AG04450 (cell line): ENCODE measurements at places on chromosomes 1 and 21.

GRCh38 chr1:89615676-89616598, 17.0 kb upstream of the LRRC8C start:
- DNase-seq: no peak

DNA sequence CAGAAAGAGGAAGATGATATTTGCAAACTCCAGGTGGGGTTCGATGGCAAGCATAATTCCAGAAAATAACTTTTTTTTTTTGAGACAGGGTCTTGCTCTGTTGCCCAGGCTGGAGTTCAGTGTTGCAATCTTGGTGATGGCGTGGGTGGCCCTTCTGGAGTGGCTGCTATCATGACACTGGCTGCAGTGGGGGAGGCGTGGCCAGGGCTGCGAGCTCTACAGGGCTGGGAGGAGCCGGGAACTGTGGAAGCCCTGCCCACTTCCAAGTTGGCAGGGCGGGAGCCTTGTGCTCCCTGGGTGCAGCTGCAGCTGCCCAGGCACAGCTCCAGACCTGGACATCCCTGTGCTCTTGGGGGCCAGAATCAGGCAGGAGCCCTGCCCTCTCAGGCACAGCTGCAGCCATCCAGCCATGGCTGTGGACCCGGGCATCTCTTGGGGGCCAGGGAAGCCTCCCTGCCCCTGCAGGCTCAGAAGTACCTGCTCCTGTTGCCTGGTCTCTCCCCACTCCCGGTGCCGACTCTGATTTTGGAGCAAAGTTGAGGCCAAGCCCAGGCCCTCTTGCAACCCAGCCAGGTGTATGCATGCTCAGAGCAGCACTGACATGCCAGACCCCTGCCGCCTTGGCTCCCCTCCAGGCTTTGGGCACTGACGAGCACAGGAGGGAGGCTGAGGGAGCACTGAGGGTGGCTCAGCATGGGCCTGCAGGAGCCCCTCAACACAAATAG, 7.2 kb upstream of the BCL10 start:
- no peak for DNase-seq

DNA sequence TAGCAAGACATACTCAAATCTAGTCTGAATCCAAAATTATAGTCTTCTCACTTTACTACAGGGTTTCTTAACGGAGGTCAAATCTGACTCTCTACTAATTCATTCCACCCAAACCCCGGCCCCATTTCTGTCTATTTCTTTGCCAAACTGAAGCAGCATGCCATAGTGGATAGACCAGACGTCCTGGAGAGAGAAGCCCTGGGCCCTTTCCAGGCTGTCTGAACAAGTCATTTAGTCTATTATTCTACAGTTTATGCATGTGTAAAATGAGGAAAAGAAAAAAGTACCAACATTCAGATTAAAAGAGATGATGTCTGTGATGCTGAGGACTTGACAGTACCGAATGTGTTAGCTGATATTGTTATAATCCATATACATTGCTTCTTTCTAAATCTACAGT, 95.0 kb downstream of the GDAP2 start:
- no peak for DNase-seq

- no peak for DNase-seq
These were observed 290.5 kb downstream of the DSCAM start for GRCh38 chr21:40556442-40556968.

DNA sequence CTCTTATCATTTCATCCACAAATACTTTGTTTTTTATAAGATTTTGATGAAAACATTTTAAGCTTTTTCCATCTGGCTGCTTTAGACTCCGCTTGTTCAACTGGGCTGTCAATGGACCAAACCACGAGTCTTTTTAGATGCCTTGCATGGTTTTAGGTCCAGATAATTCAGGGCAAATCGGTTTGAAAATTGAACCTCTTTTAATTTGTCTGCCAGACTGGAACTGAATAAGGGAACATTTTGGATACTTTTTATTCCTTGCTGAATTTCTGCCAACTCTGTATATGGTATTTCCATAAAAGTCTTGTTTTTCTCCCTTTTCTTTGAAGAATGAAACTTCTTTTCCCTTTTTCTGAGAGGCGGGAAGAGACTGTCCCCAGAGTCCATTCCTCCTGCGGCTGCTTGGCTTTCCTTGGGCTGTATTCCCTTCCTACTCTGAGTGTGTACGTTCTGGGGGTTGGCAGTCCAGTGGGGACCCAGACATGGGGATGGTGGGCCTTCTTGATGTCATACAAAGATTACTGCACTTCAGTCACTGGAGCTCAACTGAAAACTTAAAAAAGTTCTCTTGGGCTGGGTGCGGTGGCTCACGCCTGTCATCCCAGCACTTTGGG, 46.5 kb upstream of the CNN3 start:
- no peak for DNase-seq

GRCh38 chr1:180281490-180281889, 51.4 kb downstream of the LHX4 start:
- no peak for DNase-seq

DNA sequence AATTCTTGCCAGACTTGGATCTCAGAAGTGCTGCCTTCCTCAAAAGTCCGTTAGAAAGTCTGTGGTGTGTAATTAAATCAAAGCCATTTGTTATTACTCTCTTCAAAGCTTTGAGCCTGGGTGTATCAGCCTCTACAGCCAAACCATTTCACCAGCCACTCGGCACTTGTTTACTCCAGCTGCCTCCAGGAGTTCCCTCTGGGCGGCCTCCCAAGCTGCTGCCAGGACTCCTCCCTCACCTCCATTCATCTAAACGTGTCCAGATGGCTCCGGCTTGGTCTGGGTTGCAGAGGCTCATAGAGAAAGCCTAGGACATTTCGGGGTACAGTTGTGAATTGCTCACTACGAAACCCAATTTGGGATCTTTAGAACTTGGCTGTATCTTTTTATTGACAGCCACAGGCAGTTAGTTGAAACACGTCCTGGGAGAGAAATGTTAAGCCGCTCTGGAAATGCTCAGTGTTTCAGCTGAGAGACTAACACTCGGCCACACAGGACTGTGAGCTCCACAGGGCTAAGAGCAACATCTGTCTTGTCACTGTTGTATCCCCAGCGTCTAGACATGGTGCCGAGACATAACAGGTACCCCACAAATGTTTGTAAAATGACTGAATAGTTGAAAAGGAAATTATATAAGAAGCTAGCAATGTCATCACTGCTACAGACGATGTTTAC, 116.9 kb upstream of the NGF start:
- DNase-seq: peak; percentile 75

DNA sequence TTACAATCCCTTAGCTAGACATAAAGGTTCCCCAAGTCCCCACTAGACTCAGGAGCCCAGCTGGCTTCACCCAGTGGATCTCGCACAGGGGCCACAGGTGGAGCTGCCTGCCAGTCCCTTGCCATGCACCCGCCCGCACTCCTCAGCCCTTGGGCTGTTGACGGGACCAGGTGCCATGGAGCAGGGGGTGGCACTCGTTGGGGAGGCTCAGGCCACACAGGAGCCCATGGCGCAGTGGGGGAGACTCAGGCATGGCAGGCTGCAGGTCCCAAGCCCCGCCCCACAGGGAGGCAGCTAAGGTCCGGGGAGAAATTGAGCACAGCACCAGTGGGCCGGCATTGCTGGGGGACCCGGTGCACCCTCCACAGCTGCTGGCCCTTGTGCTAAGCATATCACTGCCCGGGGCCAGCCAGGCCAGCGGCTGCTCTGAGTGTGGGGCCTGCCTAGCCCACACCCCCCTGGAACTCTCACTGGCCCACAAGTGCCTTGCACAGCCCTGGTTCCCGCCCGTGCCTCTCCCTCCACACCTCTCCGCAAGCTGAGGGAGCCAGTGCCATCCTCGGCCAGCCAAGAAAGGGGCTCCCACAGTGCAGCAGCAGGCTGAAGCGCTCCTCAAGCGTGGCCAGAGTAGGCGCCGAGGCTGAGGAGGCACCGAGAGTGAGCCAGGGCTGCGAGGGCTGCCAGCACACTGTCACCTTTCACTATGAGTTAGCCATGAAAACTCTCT, 117.8 kb downstream of the LIPI start:
- DNase-seq: no peak

DNA sequence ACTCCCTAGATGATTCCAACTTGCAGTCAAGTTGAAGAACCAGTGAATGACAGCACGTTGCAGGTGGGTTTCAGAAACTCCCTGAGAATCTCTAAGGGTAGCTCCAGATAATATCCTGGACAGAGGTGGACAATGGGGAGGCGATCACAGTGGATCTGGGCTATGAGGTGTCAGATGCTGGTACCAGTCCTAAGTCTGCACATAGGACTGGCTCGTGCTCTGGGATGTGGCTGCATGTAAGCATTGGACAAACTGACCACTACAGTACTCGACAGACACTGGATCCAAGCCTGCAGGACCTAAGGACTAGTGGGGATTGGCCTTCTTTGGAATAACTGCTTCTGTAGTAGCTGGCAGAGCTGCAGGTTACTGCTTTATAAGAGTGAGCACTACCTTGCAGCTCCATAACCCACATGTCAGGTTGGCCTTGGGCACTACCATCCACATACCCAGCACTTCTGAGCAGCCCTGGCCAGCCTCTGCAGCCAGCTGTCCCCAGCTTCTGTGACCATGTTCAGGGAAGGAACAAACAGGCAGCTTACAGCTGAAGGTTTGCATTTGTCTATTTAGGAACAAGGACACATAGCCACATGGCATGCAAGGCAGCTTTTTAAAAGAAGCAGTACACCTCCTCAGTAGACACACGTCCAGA, 33.2 kb upstream of the DNAH14 start:
- DNase-seq: no peak

- DNase-seq: no peak
These were observed 498 bp upstream of the CLCA2 start for GRCh38 chr1:86423473-86423872.

- DNase-seq: no peak
These were observed 29.0 kb downstream of the NFIA start for GRCh38 chr1:61111084-61112004.

- peak; percentile 7 for DNase-seq
These were observed 122.7 kb downstream of the LMO4 start for GRCh38 chr1:87451229-87451920.

- no peak for DNase-seq
These were observed 162.9 kb upstream of the PTBP2 start for GRCh38 chr1:96558635-96559034.

DNA sequence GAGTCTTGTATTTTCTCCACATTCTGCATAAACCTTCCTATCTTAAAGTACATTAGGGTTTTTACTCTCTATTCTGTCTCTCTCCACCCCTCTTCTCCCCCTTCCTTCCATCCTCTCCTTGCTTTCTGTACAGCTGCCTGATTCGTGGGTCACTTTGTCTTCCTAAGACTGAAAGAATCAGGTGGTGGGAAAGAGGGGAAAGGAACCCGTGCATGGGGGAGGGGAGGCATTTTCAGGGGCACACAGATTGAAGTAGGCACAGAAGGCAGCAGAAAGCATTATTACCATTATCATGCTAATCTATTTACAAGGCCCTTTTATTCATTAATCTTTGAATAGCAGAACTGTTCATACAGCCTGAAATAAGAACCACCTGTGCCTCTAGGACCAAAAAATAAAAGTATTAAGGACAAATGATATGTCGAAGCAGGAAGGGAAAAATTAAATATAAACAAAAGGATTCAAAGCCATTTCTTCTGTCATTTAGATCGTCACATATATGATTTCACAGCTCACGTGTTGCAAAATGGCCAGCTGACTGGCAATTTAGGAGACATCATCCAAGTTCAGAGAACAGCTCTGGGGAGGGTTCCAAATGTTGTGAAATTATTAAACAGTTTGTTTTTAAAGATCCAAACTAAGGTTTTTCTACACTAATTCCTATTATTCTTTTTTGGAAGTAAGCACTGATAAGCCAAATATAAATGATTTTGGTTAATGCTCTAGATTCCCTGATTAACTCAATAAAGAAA, 154.6 kb downstream of the PBX1 start:
- DNase-seq: no peak

DNA sequence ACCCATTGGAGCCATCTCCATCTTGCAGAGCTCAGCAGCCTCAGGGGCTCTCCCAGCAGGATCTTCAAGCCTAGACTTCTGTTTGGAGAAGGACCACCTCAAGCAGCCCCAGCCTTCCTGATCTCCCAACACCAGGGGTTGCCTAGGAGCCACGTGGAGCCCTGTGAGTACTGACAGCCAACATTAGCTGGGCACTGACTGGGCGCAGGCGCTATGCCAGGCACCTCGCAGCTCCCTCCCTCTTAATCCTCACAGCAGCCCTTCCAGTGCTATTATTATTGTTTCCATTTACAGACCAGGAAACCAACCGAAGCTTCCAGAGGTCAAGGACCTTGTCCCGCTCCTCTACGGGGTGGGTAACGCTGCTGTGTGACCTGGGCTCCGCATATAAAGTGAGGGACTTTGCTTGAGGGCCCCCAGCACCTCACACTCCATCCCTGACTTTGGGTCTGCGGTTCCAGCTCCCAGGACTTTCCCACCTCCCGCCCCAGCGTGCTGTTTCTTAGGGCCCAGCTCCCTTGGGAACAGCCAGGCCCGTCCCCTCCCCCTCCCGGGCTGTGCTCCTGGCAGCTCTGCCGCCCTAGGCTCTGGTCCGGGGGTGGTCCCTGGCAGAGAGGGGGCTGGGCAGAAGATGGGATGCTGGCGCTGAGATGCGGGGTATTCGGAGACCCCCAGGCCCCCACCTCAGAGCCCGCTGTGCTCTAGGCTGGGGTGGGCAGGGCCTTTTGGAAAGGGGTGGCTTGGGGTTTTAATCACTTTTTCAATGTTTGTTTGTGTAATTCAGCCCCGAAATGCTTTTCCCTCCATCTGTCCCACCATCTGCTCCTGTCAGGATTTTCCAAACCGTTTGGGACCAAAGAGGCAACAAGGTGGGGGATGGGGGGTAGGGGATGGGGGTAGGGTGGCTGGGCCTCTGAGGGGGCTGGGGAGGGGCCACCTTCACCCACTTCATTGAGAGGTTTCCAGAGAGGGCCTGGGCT, 4.1 kb upstream of the HPCA start:
- DNase-seq: no peak

GRCh38 chr1:14713077-14713476, 114.6 kb downstream of the KAZN start:
- no peak for DNase-seq

DNA sequence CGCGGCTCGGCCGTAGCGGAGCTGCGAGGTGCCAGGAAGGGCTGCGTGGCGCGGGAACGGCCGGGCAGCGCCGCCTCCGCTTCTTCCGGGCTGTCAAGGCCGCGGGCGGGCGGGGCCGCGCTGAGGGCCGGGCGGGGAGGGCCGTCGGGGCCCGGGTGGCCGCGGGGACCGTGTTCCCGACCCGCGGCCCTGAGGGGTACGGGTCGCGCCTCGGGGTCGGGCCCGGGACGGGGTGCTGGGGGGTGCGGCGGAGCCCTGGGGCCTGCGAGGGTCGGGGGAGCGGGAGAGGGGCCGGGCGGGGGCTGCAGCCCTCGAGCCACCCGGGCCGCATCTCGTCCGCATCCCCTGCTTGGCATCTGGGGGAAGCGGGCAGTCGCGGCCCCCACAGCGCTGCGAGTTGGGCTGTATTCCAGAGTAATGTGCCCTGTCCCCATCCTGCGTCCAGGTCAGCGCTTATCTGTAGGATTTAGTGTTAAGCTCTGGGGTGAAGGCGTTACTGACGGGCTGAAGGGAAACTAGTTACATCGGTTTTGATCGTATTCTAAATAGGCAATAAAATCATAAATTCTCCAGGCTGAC, 379 bp downstream of the RER1 start:
- no peak for DNase-seq

- no peak for DNase-seq
These were observed 229.6 kb upstream of the PLD5 start for GRCh38 chr1:242754125-242754524.

GRCh38 chr21:32137266-32137665, 141.6 kb downstream of the MIS18A start:
- DNase-seq: no peak

- no peak for DNase-seq
These were observed 114.4 kb upstream of the ZP4 start for GRCh38 chr1:238005116-238005515.
